ENCODE measurements at places on chromosomes 13 and 19.
A peak's percentile ranks its signal among the peaks of the same experiment; 100 is the strongest.

- no peak for DNase-seq
Measured at GRCh38 chr13:48976576-48977285, 1.0 kb downstream of the FNDC3A start.

DNA sequence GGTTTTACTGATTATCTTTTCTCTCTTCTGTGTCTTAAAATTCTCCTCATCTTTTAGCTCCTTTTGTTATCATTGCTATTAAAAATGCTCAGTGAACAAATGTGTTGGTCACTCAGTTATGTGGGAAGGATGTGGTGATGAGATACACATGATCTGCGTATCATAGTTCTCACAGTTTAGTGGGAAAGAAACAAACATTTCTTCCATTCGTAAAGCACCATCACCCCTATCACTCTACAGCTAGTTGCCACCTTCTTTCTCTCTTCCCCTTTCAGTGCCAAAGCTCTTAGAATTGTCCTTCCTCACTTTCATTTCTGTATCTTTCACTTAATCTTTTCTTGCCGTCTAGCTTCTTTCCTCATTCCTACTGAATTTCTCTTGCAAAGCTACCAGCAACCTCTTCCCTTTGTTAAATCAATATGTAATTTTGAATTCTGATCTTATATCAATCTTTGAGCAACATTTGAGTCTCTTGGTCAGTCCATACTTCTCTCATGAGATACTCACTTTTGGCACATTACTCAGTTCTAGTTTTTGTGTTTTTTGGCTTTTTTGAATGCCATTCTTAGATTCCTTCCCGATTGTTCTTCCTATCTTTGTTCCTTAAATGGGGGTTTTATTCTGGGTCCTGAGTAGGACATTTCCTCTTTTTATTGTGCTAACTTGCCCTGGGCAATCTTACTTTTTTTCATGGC lies 122.3 kb downstream of the PCCA start:
- DNase-seq = no peak

DNA sequence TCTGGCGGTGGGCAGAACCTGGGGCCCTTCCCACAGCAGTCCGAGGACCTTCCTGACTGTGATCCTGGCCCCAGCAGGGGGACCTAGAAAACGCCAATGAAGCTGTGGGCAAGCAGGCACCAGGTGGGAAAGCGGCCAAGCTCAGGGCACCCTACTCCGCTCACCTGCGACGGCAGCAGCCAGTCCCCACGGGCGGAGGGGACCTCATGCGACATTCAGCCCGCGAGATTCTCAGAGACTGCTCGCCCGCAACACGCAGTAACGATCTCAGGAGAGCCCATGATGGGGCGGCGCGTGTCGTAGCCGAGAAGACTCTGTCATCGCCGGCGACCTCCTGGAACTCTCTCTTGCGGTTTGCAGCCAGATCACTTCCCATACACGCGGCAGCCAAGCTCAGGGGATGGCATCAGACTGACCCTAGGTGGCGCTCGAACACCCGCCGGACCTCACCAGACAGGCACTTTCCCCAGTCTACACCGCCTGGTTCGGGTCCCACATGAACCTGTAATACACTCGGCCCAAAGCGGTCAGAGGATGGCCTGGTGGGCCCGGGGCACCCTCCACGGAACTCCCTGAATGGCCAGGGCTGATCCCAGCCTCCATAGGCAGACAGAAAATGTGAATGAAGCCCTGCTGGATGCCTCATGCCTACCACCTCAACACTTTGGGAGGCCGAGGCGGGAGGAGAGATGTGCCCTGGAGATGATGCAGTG lies 26.5 kb downstream of the MAN2B1 start:
- DNase-seq = peak; percentile 86

GRCh38 chr19:16232568-16232967 lies 34.9 kb downstream of the AP1M1 start:
- no peak for DNase-seq

- DNase-seq = no peak
Measured at GRCh38 chr19:15563931-15564330, 51.1 kb upstream of the CYP4F8 start.

DNA sequence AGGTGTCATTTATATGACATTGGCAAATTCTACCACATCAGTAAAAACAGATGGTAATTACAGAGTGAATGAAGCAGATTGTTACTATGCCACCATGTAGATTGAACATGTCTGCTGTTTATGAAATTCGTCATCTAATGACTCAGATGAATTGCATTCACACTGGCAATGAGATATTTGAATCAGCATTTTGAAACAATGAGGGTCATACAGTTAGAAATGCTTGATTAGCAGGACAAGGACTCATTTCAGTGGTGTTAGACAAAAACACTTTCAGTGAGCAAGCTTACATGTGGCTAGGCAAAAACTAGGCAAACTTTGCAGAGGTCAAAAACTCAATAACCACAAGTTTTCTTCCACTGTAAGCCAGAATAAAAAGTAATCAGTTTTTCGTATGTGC lies 1165.0 kb downstream of the SLITRK1 start:
- no peak for DNase-seq

DNA sequence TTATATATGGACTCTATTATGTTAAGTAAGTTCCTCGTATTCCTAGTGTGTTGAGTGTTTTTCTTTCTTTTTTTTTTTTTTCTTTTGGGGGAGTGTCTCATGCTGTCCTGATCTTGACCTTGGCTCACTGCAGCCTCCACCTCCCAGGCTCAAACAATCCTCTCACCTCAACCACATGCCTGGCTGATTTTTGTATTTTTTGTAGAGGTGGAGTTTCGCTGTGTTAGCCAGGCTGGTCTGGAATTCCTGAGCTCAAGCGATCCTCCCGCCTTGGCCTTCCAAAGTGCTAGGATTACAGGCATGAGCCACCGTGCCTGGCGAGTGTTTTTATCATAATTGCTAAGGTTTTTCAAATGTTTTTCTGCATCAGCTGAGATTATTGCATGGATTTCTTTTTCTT lies 10.7 kb upstream of the ZNF480 start:
- DNase-seq = no peak

DNA sequence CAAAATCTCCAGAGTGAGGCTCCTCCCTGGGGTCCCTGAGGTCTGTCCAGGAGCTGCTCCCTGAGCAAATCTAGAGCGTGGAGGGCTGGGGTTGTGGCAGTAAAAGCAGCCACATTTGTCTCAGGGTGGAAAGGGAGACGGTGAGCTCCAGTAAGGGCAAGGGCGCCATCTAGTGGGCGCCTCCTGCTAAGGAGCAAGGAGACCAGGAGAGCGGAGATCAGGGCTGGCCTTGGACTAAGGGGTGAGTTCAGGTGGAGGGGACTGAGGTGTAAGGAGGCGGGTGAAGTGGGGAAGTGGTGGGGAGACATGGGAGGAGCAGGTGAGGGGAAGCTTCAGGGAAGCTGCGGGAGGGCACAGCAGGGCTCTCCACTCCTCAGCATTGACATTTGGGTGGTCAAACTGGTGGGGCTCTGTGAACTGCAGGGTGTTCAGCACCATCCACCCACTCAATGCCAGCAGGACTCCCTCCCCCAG lies 5.3 kb upstream of the CEACAM21 start:
- DNase-seq = peak; percentile 87

DNA sequence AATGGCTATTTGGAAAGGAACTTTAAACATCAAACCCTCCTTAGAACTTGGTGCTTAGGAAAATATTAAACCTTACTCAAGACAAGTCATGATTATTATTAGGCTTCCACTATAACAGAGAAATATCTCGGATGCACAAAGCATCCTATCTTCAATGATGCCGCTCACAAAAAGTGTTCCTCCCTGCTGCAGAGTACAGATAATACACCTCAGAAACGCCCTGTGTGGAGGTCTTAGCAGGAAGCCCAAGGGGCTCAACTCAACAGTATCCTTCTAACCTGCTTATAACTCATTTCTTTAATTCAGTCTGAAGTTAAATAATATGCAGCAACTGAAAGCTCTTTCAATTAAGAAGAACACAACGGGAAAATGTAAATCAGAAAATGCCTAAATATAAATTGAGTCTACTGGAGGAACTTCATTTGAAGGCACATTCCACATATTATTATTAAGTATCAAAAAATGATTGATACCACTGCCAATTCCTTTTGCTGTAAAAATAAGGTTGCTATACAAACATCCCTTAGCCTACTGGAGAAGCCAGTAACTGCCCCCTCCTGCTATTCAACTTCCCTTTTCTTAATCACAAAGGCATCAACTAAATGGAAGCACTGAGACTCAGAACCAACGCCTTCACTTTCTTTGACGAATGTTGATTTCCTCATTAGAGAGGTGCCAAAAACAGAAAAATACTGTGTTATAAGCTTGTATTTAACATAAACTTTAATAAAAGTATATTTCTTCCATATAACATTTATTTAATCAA lies 12.0 kb downstream of the ELF1 start:
- no peak for DNase-seq

GRCh38 chr13:78084401-78084800 lies 165.8 kb upstream of the EDNRB start:
- DNase-seq = no peak

GRCh38 chr19:41748012-41748411 lies 7.3 kb upstream of the CEACAM6 start:
- DNase-seq = no peak

DNA sequence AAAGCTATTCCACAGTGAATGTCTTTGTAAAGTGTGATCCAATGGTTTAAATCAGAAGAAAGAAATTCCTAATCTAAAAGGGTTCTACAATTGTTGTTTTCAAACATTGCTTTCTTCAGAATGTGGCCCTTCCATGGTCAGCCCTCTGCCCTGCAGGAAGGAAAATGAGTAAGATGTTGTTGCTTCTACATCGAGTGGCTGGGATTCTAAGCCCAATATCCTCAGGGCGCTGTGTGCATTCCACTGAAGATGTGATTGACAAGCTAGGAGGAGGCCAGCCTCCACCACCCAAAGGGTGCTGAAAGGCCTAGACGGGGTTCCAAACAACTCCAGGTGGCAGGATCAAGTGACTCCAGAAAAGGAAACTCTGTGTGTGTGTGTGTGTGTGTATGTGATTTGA lies 316.9 kb upstream of the TSHZ3 start:
- DNase-seq = no peak

- DNase-seq = no peak
Measured at GRCh38 chr13:64256751-64257150, 2841.1 kb upstream of the PCDH20 start.

DNA sequence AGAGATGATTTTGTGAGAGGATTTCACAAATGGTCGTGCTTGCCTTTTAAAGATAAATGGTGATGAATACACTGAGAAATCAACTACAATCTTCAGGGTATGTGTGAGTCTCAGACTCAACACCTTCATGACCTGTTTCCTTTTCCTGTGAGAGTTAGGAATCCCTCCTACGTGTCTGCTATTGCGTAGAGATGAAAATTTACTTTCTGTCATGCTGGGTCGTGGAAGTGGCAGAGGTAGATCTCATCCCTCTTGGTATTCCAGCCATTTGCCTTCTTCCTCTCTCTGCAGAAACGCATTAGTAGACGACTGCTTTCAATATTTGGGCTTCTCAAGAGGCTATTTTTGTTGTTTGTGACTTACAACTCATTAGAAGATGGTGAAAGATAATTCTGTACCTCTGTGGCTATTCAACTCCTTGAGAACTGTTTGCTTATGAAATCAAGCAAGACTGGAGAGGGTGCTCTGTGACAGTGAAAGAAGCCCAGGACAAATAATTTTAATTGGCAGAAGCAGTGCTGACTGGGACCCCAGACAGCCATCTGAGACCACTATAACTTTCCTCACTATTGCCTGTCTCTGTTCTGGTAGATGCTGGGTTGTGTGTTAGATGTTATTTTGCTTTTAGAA lies 233.1 kb downstream of the LACC1 start:
- no peak for DNase-seq

DNA sequence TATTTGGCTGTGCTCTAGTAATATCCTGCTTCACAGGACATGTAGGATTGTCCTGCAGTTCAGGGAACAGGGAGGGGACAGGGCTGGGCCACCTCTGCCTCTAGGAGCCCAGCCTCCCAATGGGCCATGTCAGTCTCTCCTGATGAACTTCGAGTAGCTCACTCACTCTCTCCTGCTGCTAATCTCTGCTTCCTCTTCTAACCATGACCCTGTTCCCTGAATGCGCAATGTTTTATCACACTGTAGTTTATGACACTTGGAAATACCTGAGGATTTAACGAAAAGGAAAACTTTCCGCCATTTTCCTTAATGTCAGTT lies 9.2 kb downstream of the PARP4 start:
- no peak for DNase-seq

- DNase-seq = peak; percentile 59
Measured at GRCh38 chr19:2049741-2050348, 1.2 kb downstream of the MKNK2 start.

GRCh38 chr13:27132538-27132937 lies 39.1 kb downstream of the USP12 start:
- no peak for DNase-seq

DNA sequence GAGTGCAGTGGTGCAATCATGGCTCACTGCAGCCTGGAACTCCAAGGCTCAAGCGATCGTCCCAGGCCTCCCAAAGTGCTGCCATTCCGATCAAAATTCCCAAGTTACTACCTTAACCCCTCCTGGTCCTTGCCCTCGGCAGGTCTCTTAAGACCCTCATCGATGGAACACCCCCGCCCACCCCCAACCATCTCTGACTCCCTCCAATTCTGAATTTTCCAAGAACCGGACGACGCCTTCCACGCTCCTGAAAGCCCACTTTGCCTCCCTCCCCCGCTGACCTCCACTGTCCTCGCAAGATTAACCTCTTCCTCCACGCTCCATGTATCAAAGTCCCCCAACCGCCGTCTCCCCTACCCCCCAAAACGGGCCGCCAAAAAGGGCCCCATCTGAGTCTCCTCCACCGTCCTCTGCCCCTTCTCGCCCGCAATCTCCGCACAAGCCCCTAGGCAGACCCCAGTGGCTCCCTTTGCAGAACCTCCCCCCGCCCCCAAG lies 539 bp downstream of the DAPK3 start:
- no peak for DNase-seq

DNA sequence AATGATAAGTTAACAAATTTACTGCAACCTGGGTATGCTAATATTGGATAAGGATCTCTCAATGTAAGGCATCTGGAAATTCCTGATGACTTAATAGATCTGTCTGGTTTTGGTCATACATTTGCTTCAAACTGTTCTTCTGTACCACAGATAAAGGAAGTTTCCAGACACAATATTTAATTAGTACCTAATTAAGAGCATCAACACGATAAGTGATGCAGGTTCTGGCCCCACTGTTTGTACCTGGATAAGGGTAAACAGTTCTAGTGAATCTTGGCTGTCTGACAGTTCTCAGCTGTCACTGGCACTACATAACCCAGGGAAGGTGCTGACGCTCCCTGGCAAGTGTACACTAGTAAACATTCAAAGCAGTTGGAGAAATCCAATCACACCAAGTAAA lies 165.6 kb downstream of the MZT1 start:
- no peak for DNase-seq

DNA sequence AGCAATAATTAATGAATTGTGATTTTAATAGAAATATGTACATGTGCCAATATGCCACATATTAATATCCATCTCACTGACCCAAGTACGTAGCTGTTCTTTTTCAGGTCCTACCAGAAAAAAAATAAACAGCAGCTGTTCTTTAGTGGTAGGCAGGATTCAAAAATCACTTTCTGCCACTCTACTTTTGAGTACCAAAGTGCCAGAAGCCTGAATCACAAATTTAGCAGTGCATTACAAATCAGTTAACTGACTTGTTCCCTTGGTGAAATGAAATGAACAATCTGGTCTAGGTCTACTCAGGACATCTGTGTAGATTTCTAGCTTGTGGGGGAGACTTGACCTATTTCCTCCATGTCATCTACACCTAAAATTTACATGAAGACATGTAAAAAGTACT lies 775.5 kb upstream of the GPC6 start:
- no peak for DNase-seq

All from stimulated activated CD4-positive, alpha-beta T cell treated with anti-CD3 and anti-CD28 coated beads, Interleukin-4, amount 100 ng/mL, for 1 hour (primary cell).